ENCODE measurements at places on chromosomes 11 and 22.

DNA sequence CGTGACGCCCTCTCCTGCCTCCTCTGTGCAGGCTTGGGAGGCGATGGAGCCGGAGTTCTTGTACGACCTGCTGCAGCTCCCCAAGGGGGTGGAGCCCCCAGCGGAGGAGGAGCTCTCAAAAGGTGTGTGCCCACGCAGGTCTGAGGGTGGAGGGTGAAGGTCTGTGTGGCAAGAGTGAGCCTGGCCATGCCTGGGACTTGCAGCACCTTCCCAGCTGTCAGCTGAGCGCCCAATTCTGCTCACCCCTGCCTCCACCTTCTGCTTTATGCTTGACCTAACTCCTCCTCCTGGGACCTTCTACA lies 2.5 kb downstream of the PARVG start:
- no peak for DNase-seq

- DNase-seq: peak; percentile 54
Observed at GRCh38 chr11:64844330-64845128, at the start of gene CDC42BPG. CDC42BPG (minus strand) TSS chr11:64844653; CDS start chr11:64844569, 84 bp downstream.

DNA sequence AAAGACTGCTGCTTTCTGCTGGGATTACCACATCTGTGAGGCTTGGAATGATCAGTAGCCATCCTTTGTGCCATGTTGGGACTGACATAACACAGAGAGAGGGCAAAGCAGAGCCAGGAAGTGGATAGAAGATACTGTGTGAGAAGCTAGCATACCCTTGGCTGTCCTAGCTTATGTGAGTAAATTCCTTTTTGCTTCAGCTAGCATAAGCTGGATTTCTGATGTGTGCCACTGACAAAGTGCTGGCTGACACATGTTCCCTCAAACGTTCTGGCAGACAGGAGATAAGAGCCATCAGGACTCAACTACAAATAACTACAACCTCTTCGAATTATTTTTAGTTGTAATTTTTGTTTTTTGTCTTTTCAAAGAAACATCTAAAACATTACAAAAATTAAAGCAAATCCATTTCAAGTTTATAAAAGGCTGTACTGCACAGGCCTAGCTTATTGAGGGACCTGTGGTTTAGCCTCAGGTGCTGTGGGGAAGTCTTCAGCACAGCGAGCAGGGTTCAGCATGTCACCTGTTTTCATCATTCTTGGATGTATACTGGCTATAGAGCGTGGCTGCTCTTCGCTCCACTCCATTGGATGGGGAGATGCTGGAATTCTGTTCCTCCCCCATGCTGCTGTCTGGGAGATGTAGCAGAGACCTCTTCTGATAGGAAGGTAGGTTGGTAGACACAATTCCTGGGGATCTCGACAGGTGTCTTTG lies 120.9 kb downstream of the SWAP70 start:
- no peak for DNase-seq

GRCh38 chr11:75424396-75424795 lies 8.6 kb downstream of the KLHL35 start:
- no peak for DNase-seq

Data from CD4-positive, alpha-beta T cell (primary cell).